SK-N-SH treated with all-trans-retinoic acid at 6 μM for 48 hours (cell line): ENCODE measurements at places on chromosomes 3 and 15.

GRCh38 chr15:74817370-74817737, 4.7 kb downstream of the LMAN1L start:
- peak; percentile 60 for ATAC-seq

GRCh38 chr15:60779718-60780503, 301.0 kb upstream of the ICE2 start:
- no peak for ATAC-seq

- ATAC-seq: no peak
Observed at GRCh38 chr3:9247361-9247940, 2.0 kb downstream of the SRGAP3 start.

DNA sequence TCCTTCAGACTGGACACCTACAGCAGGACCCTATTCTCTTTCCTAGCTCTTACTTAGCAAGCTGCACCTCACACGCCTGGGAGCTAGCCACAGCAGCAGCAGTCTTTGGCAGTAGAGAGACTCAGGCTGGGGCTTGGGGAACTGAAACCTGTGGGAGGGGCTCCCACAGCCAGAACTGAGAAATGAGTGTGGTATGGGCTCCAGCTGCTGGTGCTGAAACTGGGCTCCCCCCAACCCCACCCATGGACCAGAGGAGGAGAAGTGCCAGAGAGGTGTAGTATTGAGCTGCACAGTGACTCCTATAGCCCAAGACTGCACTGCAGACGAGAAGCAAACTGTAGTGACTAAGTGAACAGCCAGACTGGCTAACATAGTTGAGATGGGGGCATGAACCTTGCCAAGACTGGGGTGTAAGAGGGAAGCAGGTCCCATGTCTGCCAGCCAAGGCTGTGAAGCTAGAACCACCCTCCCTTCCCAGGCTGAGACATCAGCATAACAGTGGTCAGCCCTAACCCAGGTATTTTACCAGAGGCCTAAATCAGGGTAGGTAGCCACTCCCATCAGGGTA, 62.5 kb downstream of the MYO5A start:
- ATAC-seq: no peak

GRCh38 chr3:65578861-65579260, 459.9 kb downstream of the MAGI1 start:
- ATAC-seq: peak; percentile 43; the same call in 2 of the 3 replicates

GRCh38 chr3:17724122-17724521, 18.3 kb downstream of the TBC1D5 start:
- no peak for ATAC-seq
